ENCODE measurements at places on chromosomes 1 and 21. TPM values are rescaled to one million over a fixed set of nuclear protein-coding genes. Genes with fewer than 3 reads are reported as not detected.

- no peak for ATAC-seq
Observed at GRCh38 chr1:58206749-58207148, 339.8 kb downstream of the OMA1 start.

DNA sequence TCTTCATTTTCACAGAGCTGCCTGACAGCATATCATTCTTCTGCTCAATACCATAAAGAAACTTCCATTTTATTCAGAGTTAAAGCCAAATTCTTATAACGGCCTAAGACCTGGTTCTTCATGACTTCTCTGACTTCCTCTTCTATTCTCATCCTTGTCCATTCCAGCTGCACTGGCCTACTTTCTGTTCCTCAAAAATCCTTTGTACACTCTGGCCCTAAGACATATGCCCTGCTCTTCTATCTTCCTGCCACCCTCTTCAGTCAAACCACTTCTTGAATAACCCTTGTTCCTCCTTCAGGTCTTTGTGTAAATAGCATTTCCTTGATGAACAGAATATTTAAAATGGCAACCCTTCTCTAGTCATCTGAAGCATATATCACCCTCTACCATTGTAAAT lies 1338.7 kb upstream of the ADGRL2 start:
- ATAC-seq: peak; percentile 48

DNA sequence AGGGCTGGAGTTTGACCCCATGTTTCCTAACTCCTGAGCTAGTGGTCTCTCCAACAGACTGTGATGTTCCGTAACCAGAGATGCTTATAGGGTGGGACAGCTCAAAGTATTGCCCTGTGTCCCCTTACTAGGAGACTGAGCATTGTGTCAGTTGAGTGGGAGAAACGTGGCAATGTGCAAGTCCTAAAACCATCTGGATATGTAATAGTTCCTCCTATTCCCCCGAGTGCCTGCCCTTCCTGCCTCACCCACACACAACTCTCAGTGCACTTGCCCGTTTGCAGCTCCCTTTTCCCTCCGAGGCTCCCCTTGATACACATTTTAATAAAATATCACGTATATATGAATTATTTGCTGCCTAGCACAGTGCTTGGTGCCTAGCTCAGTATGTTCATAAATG lies 3.4 kb downstream of the PIGV start:
- ATAC-seq: no peak

DNA sequence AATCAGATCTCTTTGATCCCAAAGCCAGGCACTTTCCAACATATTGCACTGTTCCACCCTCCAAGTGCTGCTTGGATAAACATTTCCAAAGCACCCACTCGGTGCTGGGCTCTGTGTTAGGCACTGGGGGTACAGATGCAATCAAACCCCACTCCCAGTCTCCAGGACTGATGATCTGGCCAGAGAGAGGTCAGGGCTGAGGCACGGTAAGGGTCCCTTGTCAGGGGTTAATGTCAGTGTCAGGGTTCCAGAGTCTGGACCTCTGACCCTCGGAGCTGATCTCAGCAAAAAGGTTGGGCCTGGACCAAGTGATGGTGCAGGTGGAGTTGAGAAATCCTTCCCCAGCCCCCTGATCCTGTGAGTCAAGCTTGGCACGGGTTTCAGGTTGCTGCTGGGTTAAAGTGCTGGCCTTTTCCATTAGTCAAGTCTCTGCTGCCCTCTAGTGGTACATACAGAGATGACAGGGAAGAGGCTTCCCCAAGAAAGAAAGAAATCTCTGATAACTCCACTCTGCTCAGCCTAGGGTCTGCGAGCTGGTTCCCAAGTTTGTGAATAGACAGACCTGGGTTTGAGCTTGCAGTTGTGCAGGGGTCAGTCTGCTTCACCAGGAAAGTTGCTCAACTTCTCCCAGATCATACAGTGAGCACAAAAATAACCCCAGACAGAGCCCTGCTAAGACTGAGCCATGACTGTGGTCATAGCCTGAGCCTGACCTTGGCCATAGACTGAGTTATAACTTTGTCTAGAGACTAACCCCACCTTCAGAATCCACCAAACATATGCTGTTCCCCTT lies 74.6 kb downstream of the DMRTA2 start:
- ATAC-seq: peak; percentile 57

Gene SPATA45
- not detected for total RNA-seq

- ATAC-seq: no peak
Observed at GRCh38 chr1:85544689-85545215, 35.8 kb upstream of the CCN1 start.

- ATAC-seq: no peak
Observed at GRCh38 chr1:42142894-42143675, 10.1 kb upstream of the GUCA2B start.

GRCh38 chr1:50285994-50286393 lies 137.2 kb downstream of the DMRTA2 start:
- no peak for ATAC-seq

GRCh38 chr1:112743174-112744008 lies 28.3 kb upstream of the PPM1J start:
- ATAC-seq: peak; percentile 10

DNA sequence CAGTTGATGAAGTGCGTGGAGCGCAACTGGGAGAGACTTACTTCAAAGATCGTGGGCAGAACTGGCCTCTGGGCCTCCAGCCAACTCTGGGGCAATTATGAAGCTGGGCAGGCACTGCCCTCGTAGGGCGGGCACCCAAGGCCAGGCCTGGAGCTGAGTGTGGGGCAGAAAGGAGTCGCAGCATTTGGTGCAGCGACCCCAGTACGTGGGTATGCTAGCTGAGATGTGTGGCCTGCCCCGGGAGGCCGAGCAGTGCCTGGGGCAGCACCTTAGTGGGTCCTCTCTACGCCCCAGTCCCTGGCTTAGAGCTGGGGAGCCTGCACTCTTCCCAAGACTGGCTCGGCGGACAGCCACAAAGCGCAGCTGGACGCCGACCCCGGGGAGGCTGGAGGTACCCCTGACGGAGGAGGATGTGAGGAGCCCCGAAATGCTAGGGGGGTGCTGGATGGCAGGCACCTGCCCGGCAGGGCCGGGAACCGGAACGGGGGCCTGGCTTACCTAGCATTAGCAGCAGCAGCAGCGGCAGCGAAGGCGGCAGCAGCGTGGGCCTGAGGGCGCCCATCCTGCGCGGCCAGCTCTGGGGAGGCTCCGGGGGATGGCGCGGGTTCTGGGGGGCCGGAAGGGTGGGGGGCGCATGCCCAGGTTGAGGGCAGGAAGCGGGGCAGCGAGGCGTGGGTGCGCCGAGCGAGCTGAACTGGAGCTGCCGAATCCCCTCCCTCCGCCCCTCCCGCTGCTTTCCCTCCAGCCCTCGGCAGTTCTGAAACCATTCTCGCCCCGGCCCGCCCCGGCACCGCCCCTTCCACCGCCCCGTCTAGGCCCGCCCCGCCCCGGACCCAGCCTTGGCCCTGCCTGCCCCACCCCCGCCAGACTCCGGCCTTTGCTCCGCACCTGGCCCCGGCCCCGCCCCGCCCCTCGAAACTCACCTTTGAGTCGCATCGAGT lies at the start of gene IGSF8:
Gene IGSF8, minus strand, starts transcription at position 709 of the 941 bp plus-strand sequence. Its CDS starts 147 bp downstream, at position 562.
- ATAC-seq: peak; percentile 81

Gene VCAM1
- 13.7 TPM for total RNA-seq

- ATAC-seq: no peak
Observed at GRCh38 chr1:18891426-18891780, 11.0 kb downstream of the ALDH4A1 start.

DNA sequence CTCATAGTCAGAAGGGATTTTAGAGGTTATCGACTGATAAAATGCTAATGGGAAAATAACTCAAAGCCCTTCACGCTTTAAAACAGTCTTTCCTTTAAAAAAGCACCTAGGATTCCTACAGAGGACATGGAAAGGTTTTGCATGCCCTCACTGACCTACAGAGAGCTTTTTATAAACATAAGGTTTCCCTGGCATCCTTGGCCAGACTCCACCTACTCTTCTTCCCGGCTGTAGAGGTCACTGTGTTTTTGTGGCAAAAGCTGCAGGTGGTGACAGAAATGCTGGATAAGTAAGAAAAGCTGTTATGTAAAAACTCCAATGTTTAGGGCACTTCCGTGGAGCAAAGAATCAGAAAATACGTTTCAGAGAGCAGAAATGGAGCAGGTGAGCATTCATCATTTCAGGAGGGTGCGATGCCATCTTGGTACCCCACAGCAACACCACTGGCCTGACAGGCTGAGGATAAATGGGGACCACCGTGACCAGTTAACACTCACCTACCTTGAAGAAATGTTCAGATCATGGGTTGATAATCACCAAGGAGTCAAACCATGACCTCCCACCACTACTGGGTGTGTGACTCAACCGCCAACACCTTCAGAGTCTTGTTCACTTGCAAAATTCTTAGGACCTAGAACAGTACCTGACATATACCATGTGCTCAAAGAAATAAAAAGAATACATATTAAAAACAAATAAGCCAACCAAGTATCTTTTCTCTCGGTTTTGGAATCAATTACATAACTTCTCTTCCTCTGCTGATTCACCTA lies 46.6 kb downstream of the SSBP3 start:
- no peak for ATAC-seq

Gene PRAMEF18
- not detected for total RNA-seq

All from gastroesophageal sphincter (tissue), 4 donors.